Muscle of arm (tissue), 14 donors: ENCODE measurements at places on chromosomes 3 and 15. TPM values are rescaled to one million over a fixed set of nuclear protein-coding genes. Genes with fewer than 3 reads are reported as not detected.

OR5K2 gene
- polyA plus RNA-seq, result not detected

GRCh38 chr3:51500632-51501131, 867 bp upstream of the DCAF1 start:
- DNase-seq, result no peak

- no peak for DNase-seq
Measured at GRCh38 chr3:44969828-44970179, 6.2 kb downstream of the ZDHHC3 start.

DNA sequence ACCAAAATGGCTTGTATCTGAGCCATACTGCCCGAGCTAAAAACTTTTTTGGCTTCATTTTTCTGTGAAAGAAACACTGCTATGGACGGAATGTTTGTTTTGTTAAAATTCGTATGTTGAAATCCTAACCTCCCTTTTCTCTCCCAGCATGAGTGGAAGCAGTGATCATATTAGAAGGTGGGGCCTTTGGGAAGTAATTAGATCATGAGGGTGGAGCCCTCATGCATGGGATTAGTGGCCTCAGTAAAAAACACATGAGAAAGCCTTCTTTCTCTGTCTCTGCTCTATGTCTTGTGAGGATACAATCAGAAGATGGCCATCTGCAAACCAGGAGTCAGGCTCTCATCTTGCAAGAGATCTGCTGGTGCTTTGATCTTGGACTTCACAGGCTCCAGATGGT, 7.4 kb upstream of the FNDC3B start:
- no peak for DNase-seq

DNA sequence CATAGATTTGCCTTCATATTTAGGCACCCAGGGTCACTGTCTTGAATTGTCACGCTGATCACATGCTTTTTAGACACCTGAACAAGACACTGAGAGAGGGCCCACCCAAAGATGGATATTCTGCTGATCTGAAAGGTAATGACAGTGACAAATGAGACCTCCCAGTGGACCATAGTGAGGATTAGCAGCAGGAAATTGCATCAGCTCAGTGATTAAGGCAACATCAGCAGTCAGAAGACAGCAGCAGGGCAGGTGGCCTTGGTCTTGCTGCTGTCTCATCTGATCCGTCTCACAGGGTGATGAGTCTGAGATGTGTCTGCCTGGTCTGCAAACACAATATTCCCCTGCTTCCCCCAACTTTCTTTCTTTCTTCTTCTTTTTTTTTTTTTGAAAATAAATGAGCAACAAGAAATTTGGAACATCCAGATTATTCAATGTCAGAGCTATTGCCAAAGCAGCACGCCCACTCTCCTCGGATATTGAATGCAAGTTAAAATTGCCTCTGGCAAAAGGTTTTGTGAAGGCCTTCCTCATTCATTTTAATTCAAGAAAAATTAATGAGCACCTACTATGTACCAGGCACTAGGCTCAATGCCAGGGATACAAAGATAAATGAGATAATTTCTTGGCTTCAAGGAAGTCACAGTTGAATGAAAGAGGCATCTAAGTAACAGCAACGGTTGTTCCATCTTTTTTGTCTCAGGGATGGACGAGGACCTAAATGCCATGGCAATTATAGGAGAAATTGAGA, 14.1 kb downstream of the OTOL1 start:
- no peak for DNase-seq
